T follicular helper cell (primary cell): ENCODE measurements at places on chromosomes 7 and 10.

GRCh38 chr7:36527549-36527913 lies 137.9 kb downstream of the ANLN start:
- DNase-seq: no peak

- DNase-seq: no peak
Observed at GRCh38 chr10:86413046-86413728, 46.6 kb upstream of the GRID1 start.

- no peak for DNase-seq
Observed at GRCh38 chr10:127145173-127145572, 51.2 kb downstream of the INSYN2A start.

DNA sequence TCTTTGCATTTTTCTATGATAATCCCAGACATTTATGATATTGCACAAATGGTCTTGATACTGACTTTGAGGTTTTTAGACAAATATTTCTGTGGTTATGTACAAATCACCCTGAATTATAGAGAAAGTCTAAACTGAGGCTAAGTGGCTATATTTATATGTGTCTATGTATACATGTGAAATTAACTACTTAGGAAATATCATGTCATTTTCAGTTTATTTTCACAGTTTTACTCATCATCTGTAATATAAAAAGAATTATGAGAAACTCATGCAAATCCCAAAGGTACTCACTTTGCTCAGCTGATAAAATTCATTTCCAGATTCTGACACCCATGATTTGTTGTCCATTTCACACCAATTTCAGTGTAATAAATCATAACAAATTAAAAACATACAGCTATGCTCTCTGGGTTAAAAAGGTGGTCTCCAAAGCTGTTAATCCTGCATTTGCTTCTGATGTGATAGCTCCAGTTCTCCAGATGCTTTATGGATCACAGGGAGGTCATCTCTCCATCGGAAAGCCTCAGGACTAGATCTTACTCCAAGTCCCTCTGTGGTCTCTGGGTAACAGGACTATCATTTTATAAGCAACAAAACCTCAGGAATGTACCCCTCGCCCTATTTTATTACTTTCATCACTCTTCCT lies 673.9 kb downstream of the PARD3 start:
- DNase-seq: no peak

DNA sequence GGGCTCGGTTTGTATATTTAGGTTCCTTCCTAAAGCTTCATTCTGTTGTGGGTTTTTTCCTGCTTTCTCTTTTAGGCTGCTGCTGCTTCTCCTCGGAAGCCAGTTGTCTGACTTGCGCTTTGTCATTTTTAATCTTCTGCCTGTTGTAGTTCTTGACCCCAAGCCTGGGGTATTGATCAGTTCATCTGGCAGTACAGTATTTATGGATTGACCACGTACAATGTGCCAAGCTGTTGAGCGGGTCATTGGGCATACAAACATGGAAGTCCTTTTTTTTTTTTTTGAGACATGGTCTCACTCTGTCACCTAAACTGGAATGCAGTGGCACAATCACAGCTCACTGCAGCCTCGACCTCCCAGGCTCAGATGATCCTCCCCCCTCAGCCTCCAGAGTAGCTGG lies 4.3 kb downstream of the PROSER2 start:
- no peak for DNase-seq

DNA sequence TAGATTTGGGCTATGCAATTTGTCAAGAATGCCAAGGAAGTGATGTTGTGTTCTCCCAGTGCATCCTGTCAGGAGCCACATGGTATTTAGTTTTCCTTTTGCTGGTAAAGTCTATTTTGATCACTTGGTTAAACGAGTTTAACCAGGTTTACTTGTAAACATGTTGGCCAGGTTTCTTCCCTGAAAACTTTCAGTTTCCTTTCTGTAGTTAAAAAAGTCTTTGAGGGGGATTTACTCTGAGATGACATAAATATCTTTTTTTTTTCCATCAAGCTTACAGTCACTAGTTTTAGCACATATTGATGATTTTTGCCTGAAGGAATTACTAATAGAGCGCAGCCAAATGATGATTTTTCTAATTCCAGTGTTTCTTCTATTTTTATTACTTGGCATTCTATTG lies 320.5 kb downstream of the PHF14 start:
- no peak for DNase-seq

DNA sequence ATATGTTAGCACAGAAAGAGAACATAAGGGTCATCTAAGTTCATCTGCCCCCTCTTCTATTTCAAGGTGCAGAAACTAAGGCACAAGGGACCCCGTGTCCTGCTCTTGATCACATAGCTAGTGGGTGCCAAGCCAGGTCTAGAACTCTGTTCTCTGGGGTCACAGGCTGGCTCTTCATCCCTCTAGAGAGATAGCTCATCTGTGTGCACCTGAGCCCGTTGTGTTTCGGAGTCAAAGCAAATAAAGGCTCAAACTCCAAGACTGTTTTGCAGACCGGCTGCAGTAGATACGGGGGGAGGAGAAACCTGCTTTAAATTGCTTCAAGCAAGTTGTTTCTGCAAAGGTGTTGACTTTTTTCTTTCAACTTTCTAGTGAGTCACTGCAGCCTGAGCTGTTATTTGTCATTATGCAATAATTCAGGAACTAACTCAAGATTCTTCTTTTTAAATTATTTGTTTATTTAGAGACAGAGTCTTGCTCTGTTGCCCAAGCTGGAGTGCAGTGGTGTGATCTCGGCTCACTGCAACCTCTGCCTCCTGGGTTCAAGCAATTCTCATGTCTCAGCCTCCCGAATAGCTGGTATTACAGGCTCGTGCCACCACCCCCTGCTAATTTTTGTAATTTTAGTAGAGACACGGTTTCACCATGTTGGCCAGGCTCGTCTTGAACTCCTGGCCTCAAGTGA lies 6.5 kb downstream of the BLVRA start:
- no peak for DNase-seq
